ENCODE measurements at places on chromosomes 2 and 18.

- DNase-seq = no peak
Measured at GRCh38 chr18:47909484-47909883, 21.0 kb downstream of the SMAD2 start.

- DNase-seq = no peak
Measured at GRCh38 chr2:63052411-63053080, 1.9 kb downstream of the OTX1 start.

DNA sequence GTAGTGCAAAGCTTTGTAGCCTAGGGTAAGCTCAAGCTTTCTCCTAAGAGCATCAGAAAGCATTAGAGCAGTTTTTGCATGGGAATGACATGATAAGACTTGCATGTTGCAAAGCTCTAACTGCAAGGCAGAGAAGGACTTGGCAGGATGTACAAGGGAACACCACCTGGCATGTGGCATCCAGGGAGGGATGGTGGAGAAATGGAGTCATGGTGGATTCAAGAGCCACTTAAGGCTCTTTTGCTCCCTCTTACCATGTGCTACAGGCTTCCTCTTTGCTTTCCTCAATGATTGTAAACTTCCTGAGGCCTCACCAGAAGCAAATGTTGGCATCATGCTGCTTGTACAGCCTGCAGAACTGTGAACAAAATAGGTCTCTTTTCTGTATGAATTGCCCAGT, 266.0 kb downstream of the GLI2 start:
- DNase-seq = no peak

GRCh38 chr2:168814046-168814445, 11.6 kb downstream of the NOSTRIN start:
- DNase-seq = no peak

DNA sequence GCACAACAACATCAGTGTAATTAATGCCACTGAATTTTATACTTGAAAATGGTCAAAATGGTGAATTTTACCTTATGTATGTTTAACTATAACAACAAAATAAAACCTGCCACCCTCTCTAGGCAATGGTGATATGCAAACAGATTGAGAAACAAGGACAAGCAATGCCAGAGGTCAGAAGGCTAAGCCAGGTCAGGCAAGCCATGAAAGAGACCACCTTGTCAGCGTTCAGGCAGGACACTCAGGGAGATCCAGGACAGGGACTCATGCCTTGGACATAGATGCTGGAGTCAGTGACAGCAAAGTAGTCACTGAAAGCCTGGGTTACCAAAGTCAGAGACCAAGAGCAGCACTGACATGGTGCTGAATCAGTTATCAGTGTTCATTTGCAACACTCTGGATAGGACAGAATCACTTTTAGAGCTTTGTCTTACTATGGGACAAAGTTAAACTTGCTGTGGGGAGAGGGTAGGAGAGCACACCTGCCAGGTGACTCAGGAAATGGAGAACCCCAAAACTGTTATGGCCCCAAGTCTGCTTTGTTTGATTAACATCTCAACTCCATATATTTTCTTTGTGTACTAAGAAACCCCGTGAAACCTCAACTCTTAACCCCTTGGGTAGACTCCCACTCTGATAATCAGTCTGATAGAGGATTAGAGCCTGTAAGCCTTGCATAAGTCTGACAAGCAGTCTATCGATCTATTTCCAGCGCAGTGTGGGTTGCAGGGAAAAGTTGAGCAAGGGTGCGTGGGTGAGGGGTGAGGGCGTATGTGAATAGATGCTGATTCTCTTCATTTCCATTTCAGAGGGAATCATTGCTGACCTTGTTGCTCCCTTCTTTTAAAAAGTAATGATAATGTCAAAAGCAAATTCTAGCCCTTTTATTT, 48.7 kb upstream of the ZNF385B start:
- no peak for DNase-seq

DNA sequence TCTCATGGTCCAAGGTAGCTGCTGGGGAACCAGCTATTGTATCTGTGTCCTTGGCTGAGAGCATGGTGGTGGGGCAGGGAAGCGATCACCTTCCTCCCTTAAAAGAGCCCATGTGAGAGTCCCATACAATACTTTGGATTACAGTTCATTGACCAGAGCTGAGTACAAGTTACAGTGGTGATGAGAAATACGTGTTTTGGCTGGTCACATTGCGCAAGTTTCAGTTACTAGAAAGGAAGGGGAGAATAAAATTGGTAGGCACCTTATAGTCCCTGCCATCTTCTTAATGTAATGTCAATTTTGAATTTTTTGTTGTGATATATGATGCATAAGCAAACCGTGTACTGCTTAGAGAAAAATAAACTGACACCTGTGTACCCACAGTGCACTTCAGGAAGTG, 67.7 kb downstream of the ZNF407 start:
- no peak for DNase-seq

DNA sequence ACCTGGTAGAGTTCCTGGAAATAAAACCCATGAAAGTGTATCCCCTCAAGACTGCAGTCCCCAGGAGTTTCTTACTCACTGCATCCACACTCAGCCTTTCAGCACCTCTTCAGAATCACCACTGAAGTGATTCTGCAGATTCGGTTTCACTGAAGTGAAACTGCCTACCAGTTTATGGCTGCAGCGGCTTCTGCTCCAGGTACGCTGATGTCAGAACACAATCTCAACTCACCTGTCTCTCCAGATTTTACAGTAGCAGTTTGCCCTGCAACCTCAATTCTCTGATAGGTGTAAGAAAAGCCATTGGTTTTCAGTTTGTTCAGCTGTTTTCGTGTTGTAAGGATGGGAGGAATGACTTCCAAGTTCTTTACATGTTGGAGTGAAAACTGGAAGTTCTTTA, 124.8 kb downstream of the TSN start:
- no peak for DNase-seq

DNA sequence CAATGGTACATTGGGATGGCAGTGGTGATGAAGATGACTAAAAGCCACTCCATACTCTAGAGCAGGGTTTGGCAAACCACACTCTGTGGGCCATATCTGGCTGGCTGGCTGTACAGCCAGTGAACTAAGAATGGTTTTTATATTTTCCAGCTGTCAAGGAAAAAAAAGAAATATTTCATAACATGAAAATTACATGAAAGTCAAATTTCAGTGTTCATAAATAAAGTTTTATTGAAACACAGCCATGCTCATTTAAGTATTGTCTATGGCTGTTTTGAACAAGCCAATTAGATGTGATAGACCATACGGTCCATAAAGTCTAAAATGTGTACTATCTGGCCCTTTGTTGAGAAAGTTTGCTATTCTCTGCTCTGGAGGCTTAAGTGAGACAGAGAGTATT, 1.5 kb downstream of the TTC21B start:
- DNase-seq = no peak

DNA sequence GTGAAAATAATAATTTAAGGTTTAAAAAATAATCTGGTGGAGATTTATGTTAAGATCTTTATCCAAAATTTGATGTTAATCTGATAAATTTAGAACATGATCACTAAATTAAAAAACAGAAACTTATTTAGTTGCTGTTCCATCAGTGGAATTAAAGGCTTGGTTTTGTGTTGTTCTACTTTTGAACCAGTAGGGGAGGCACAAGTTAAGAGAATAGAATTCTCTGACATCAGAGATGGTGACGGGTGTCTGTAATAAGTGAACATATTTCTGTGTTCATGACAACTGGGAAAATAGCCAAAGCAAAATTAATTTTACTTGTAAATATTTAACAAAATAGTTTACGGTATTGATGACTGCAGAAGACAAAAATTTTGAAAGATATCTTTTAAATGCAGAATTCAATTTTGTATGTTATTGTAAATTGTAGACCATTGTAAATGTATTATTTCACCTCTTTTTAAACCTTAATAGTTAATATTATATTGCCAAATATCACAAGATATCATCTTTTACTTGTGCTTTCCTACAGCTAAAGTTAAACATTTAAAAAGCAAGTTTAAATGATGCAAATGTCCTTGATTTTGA, 106.0 kb downstream of the UBR3 start:
- DNase-seq = no peak

GRCh38 chr2:28063492-28063962, 173.0 kb downstream of the BABAM2 start:
- DNase-seq = no peak

Measured in natural killer cell treated with Interleukin-12 subunit alpha and Interleukin-12 subunit beta and Interleukin-15 and Interleukin-18, amount 100 ng/mL, for 72 hours (primary cell).